ENCODE measurements at places on chromosomes 2 and 18. TPM values are rescaled to one million over a fixed set of nuclear protein-coding genes. Genes with fewer than 3 reads are reported as not detected.

The OBSL1 gene
- 47.9 TPM for total RNA-seq

The DCC gene
- 5.6 TPM for total RNA-seq

The MC5R gene
- not detected for total RNA-seq

The KCNK3 gene
- total RNA-seq, result 21.7 TPM

The NYAP2 gene
- 0.32 TPM for total RNA-seq

The ABHD1 gene
- total RNA-seq, result not detected

The NABP1 gene
- 13.0 TPM for total RNA-seq
